ENCODE measurements at places on chromosomes 11 and 22.

GRCh38 chr11:102323542-102324251, 6.4 kb downstream of the BIRC3 start:
- DNase-seq = no peak

DNA sequence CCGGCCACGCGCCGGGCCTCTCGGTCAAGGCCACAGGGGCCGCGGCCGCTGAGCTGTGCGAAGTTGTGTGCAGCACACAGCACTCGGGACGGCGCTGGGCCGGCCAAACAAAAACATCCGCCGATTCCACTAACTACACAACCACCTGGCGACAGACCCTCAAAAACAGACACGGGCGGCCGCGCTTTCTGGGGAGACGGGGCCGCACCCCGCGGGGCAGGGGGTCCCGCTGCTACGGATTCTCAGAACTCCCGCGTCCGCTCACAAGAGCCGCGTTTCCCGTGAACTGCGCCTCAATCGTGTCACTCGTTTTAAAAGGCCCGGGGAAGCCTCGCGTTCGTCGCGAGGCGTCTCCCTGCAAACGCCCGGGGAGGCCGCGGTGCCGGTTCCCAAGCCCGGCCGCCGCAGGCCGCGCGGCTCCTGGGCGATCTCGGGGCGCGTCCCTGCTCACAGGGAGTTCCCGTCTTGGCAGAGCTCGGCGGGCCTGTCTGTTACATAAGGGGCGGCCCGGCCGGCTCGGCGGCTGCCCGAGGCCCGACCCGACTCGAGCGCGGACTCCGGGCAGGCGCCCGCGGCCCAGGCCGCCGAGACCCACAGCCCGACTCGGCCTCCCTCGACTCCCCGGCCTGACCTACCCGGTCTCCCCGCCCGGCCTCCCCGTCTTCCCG, 936 bp downstream of the BRD1 start:
- no peak for DNase-seq

DNA sequence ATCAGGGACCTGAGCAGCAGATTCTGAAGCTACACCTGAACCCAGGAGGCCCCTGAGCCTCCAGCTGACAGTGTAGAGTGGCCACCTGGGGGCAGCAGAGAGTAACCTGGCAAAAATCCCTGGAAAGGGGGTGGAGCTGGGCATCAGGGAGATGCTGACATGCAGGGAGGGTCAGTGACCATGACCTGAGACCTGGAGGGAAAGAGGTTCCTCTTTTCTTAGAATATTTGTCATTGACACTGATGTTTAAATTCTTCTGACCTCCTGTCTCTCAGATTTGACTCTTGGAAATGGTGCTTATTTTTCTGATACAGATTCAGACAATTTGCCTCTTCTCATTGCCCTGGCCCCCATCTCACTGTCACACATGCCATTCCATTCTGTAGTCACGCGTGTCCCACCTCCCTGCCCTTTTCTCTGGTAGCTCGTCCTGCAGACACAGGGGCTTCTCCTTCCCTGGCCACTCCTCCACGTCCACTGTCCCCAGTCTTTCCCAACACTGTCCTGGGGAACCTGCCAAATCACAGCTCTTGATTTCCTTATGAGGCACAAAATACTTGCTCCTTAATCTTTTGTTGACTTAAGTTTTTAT, 117.2 kb upstream of the IGLL5 start:
- no peak for DNase-seq

- no peak for DNase-seq
These were observed 221.4 kb downstream of the DBX1 start for GRCh38 chr11:19938866-19939265.

DNA sequence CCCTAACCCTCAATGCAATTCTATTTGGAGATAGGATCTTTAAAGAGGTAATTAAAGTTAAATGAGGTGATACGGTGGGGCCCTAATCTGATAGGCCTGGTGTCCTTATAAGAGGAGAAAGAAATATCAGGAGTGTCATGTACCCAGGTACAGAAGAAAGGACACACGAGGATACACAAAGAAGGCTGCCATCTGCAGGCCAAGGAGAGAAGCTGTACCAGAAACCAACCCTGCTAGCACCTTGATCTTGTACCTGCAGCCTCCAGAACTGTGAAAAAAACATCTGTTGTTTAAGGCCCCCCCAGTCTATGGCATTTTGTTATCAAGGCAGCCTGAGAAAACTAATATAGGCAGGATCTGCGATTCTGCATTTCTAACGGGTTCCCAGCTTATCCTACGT, 44.2 kb downstream of the FBXO7 start:
- no peak for DNase-seq

- DNase-seq = no peak
These were observed 9.0 kb upstream of the NUCB2 start for GRCh38 chr11:17267576-17267975.

GRCh38 chr11:110712659-110713448, 617 bp upstream of the ARHGAP20 start:
- DNase-seq = no peak

- no peak for DNase-seq
These were observed 31.6 kb upstream of the MYH9 start for GRCh38 chr22:36419177-36419911.

GRCh38 chr11:76860539-76861475, at the start of gene ACER3:
TSS of gene ACER3 (plus strand) at chr11:76860918. CDS start at chr11:76860977, 59 bp downstream.
- peak; percentile 79 for DNase-seq

DNA sequence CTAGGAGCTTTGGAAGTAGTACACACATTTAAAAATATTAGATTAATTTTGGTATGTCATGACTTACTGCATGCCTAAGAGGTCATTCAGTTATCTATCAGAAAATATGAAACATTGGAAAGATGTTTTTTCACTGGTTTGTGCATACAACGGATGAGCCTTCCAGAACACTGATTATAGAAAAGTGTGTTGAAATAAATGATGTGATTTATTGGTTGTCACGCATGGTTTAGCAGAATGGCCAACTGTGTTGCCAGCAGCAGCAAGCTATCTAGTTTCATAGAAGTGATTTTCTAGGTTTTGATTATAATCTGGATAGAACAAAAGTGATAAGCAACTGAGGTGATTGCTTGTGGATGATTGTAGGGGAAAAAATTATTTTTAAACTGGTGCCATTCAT, 53.6 kb downstream of the DDX10 start:
- no peak for DNase-seq

GRCh38 chr11:9530901-9531625, 42.4 kb upstream of the WEE1 start:
- DNase-seq = no peak
